ENCODE measurements at places on chromosomes 2 and 18. TPM values are rescaled to one million over a fixed set of nuclear protein-coding genes. Genes with fewer than 3 reads are reported as not detected.

Gene CXCR1
- total RNA-seq, result not detected

Gene CYP27C1
- total RNA-seq, result 4.1 TPM

Gene TXNL1
- 77.3 TPM for total RNA-seq

Gene CD8A
- 0.38 TPM for total RNA-seq

Gene APOB
- total RNA-seq, result 0.23 TPM

Gene GKN2
- not detected for total RNA-seq

Data from mesothelial cell of epicardium (in vitro differentiated cells).